Endothelial cell of umbilical vein (primary cell): ENCODE measurements at places on chromosomes 3 and 15.
A peak's percentile ranks its signal among the peaks of the same experiment; 100 is the strongest.

DNA sequence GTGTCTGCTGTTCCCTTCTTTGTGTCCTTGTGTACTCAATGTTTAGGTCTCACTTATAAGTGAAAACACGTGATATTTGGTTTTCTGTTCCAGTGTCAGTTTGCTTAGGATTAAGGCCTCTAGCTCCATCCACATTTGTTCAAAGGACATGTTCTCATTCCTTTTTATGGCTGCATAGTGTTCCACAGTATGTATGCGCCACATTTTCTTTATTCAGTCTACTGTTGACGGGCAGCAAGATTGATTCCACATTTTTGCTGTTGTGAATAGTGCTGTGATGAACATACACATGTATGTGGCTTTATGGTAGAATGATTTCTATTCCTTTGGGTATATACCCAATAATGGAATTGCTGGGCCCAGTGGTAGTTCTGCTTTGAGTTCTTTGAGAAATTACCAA is 122.7 kb upstream of the THBS1 start:
- no peak for DNase-seq

DNA sequence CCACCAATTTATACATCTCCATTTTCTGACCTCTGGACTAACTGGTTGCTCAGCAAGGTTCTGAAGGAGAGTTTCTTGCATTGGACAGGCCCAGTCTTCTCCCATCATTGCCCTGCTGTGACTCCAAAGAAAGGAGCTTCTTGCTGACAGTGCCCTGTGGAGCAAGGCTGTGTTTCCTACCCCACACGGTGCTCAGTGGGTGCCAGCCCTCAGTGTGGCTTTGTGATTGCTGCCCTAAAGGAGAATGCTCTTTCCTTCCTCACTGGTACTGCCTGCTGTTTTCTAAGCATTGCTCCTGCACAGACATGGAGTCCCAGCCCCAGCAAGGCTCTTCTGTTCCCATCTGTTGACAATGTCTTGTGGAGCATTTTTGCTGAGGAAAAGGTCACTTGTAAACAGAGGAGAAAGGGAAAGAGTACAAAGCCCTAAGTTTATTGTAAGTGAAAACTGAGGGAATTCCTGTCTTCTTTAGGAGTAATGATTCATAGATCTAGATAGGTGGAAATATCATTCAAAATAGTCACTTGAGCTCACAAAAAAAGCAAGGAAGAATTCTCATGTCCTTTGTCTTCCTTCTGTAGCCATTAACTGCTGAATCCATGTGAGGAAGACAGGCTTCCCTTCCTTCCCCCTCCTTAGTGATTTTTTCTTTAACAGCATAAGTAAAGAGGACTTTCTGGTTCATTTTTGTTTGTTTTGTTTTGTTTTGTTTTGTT is 62.9 kb downstream of the HMG20A start:
- peak; percentile 25 for DNase-seq

DNA sequence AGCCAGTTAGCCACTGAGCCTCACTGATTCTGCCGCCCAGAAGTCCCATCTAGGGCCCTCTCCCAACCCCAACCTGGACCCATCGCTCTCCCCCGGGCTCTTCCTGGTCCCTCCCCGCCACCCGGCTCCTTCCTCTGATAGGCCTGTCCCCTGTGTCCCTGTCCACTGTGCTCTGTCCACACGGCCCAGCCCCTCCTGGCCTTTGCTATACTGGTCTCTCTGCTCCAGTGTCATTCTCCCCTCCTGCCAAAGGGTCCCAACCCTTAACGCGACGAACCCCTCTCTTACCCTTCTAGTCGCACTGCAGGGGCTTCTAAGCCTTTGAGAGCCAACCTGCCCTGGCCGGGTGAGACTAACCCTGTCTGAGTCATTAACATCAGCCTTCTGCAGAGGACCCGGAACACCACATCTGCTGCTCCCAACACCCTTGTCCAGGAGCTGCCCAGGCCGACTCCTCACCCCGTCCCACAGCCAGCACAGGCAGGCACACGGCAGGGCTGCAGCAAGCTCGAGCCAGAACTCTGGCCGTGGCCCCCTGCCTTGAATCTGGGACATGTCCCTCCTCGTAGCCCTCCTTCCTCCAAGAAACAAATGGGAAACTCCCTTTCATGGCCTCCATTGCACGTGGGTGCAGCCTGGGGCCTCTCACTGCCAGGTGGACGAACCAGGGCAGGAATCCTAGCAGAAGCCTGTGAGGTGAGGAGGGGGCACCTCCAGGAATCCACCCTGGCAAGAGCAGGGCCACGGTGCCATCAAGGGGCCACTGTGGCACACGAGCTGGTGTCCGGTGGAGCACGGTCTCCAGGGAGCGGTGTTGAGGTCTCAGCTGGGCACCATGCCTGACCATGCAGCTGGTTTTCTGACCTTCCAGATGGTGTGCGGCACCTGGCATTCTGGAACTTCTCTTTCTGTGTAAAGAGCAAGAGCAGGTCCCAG is 140.9 kb upstream of the IQSEC1 start:
- no peak for DNase-seq

DNA sequence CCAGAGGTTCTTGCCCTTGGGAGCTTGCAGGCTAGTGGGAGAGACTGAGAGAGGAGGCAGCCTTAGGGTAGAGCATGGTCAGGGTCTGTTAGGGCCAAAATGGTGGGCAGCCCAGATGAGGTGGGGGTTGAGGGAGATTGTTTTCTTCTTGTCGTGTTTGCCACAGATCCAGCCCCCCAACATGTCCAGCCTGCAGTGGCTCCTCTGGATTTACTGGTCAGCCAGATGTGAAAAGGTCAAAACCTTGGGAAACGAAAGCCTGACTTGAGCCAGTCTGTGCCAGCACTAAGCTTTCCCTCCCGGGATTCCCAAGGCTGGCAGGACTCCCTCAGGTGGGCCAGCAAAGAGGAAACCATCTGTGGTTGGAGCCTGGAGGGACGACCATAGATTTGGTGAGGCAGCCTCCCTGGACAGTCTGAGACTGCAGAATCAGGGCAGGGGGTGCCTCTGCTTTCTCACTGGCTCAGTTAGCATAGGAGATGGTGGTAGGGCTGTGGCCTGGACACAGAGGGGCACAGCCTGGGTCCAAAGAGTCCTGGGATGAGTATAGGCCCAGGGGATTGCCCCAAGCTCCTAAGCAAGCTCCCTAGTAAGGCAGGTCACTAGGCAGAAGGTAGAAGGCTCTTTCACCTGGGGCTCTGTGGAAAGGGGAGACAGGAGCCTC is 51.2 kb upstream of the PRR23C start:
- DNase-seq, result no peak

- no peak for DNase-seq
Observed at GRCh38 chr3:42707620-42708355, 5.2 kb upstream of the HHATL start.

GRCh38 chr3:36210840-36211651 is 169.3 kb upstream of the STAC start:
- no peak for DNase-seq

GRCh38 chr3:172210355-172210754 is 171.0 kb downstream of the FNDC3B start:
- no peak for DNase-seq

GRCh38 chr3:82378392-82378791 is 616.9 kb upstream of the GBE1 start:
- no peak for DNase-seq
